ENCODE measurements at places on chromosomes 2 and 18.

DNA sequence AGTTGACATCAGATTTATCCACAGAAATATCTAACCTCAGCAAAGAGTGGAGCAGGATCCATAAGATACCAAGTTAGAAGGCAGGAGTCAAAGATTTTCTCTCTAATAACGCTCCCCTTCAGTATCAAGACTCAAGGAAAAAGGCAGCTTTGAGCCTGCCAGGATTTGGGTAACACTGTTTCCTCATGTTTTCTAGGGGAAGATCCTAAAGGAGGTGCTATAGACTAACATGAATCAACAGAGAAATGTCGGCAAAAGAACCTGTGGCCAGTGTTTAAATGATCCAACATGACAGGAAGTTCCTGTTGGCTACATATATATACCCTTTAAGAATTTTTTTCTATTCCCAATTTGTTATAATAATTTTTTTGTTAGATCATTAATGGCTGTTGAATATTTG, 402.3 kb downstream of the TGIF1 start:
- no peak for DNase-seq

GRCh38 chr2:207688597-207688996, 22.8 kb upstream of the CCNYL1 start:
- DNase-seq, result no peak

DNA sequence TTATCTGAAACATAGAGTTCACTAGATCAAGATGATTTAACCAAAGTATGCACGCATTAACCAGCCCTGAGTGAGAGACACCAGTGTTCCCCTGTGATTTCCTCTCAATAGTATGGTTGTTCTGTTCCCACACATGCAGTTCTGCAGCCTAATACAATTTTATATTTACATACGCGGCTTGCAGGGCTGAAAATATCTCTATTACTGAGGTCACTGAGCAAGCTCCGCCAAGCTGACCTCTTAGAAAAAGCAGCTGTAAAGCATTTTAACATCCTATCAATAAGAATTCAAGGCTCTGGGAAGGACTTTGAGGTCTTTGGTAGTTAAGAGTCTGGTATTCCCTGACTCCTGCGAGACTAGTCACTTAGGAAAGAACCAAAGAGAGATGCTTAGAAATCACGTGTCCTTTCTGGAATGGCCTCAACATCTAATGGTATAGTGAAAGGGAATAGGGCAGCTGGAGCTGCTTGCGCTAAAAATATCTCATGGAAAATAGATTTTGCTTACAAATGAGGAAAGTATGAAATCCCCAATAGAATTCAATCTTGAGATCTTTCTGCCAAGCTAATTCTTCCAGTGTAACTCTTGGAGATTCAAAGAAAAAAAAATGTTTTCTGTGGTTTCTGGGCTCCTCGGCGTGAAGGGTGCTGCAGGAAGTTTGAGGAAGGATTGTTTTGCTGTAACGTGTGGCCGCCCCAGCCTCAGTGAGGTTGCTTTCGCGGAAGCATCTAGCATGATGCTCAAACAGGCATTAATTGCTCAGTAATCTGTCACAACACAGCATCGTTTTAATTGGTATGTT, 59.2 kb downstream of the DOCK10 start:
- DNase-seq, result peak; percentile 19

GRCh38 chr2:151786483-151786882, 41.7 kb downstream of the ARL5A start:
- DNase-seq, result no peak

DNA sequence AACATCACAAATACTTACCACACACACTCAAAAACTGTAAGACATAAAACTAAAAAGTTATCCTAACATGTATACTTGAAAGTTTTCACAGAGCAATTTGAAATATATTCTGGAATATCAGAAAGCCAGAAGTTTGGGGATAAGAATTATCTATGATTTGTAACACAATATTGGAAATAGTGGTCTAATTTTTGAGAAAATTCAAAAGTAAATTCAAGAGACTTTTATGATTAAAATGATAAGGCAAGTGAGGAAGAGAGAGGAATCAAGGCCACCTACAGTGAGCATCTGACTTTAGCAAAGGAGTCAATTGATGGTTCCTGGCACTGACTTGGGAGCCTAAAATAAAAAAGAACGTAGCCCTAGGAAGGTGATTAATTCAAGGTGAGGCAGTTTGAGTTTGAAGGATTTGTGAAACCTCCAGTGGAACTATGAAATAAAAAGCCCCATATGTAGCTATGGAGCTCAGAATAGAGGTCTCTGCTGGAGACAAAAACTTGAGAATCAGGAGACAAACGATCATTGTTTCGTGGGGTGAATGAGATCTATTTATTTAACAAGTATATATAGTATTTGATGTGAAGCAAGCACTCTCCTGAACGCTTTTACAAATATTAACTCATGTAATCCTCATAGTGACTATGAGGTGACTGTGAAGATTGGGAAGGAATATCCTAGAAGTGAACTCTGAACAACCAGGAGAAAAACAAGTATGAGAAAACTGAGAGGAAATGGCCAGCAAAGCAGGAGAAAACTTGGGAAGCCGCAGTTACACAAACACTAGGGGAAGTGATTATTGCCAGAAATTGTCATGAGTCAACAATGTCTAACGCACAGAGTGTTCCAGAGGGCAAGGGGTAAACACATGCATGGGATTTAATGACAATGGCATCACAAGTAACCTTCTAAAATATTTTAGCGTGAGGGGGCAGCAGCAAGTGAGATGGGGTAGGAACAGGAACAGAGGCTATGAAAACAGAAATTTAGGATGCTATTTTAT, 12.8 kb downstream of the TFPI start:
- no peak for DNase-seq

- DNase-seq, result no peak
These were observed 1239.5 kb upstream of the ZEB2 start for GRCh38 chr2:145759228-145759915.

GRCh38 chr2:112787729-112788393, 3.6 kb upstream of the IL1A start:
- DNase-seq, result no peak

DNA sequence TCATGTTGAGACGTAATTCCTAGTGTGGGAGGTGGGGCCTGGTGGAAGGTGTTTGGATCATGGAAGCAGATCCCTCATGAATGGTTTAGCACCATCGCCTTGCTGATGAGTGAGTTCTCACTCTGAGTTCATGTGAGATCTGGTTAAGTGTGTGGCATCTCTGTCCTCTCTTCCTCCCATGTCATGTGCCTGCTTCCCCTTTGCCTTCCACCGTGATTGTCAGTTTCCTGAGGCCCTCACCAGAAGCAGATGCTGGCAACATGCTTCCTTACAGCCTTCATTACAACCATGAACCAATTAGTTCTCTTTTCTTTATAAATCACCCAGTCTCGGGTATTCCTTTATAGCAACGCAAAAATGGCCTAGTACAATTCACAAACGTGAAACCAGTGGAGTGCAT, 14.6 kb upstream of the MCM6 start:
- no peak for DNase-seq

- DNase-seq, result no peak
These were observed 14.1 kb upstream of the GPR55 start for GRCh38 chr2:230939066-230939591.

GRCh38 chr2:96859099-96859649, 1.4 kb upstream of the ANKRD39 start:
- no peak for DNase-seq

DNA sequence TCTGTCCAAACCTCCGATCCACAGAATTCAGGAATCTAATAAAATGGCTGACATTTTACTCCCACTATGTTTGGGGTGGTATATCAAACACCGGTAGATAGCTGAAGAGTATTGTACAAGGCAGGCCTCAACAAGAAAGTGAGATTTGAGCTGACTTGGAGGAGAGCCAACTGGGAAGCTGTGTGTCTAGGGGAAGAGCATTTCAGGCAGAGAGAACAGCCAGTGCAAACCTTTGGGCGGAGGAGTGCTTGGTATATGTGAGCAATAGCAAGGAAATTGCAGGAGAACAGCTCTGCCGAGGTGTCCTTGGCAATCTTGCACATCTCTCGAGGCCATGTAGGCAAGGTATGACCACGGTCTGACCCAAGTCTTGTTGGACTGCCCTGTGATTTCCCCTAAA, 1.8 kb upstream of the MERTK start:
- no peak for DNase-seq

DNA sequence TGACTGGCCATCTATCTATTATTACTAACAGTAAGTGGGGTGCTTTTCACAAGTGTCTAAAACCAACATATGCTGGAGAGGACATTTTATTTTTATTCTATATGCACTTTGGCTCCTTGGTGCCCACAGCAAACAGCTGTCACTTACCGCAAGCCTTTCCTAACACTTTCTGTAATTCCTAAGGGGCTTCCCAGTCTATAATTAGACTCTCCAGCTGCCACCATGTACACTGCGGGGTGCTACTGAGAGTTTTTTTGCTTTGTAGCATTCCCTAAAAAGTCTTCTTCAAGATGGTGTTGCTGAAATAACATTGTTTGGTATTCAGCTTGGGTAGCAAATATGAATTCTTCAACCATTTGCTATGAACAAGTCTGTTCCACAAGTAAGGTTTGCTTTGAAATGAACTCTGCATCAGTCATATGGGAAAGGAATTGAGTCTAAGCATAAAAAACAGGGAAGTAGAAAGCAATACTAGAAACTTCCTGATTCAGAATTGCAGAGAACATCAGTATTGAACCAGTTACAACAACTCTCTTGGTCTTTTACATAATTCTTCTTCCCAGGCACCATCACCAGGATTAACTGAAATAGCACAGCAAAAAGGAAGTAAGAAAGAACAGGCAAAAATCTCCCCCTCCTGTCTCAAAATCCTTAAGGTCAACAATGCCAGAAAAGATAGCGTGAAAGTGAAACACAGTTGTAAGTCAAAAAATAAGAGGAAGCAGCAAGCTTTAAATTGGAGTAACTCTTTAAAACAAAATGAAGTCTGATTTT, 28.6 kb downstream of the EPB41L3 start:
- DNase-seq, result no peak

GRCh38 chr18:45015788-45016128, 335.1 kb downstream of the SETBP1 start:
- DNase-seq, result no peak

DNA sequence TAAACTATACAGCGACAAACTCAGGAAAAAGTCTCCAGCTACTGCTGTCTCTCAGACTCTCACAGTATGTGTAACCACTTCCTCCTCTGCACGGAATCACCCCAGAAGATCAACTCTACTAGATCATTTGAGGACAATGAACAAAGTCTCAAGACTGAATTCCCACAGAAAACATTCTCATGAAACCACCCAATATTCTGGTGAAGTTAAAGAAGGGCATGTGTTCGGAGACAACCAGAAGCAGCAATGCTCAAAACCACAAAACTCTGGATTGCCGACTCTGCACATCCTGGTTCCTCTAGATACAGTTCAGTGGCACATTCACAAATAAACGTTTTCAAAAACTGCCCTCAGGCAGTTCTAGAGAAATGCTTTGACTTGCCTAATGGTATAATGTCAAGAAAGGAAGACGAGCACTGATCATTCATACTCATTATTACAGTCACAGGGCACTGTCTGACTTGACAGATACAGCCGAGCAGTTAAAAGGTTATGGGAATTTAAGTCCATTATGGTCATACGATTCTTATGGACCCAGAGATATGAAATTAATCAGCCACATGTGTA, 91.9 kb upstream of the STK17B start:
- DNase-seq, result no peak

- no peak for DNase-seq
These were observed 98.4 kb downstream of the NDUFA10 start for GRCh38 chr2:239926587-239927232.

DNA sequence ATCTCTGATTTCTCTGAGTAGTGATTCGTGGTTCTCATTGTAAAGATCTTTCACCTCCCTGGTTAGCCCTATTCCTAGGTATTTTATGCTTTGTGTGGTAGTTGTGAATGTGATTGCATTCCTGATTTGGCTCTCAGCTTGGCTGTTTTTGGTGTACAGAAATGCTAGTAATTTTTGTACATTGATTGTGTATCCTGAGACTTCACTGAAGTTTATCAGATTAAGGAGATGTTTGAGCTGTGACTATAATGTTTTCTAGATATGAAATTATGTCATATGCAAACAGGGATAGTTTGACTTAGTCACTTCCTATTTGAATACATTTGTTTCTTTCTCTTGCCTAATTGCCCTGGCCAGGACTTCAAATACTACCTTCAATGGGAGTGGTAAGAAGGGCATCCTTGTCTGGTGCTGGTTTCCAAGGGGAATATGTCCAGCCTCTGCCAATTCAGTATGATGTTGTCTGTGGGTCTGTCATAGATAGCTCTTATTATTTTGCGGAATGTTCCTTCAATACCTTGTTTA, 251.9 kb upstream of the ZNF804A start:
- no peak for DNase-seq

- no peak for DNase-seq
These were observed 902 bp downstream of the MCFD2 start for GRCh38 chr2:46914578-46915230.

GRCh38 chr18:10169064-10169562, 255.3 kb downstream of the VAPA start:
- no peak for DNase-seq

GRCh38 chr2:64950226-64951160, 38.7 kb upstream of the SLC1A4 start:
- DNase-seq, result no peak

GRCh38 chr18:74874351-74874750, 276.7 kb downstream of the ZNF407 start:
- DNase-seq, result no peak

- no peak for DNase-seq
These were observed 690.1 kb upstream of the KLHL29 start for GRCh38 chr2:22694856-22695255.

DNA sequence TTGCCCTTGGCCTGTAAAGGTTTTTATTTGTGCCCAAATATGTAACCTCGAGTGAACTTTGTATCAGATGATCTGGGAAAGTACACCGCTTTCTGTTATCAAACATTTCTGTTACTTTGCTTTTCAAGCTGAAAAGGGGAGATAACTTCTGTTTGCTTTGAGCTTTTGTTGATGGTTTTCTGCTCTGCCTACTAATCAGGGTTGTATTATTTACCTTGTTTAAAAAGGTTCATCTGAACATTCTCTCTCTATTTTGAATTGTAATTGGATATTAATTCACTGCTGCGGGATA, 79.4 kb downstream of the XRCC5 start:
- DNase-seq, result no peak

DNA sequence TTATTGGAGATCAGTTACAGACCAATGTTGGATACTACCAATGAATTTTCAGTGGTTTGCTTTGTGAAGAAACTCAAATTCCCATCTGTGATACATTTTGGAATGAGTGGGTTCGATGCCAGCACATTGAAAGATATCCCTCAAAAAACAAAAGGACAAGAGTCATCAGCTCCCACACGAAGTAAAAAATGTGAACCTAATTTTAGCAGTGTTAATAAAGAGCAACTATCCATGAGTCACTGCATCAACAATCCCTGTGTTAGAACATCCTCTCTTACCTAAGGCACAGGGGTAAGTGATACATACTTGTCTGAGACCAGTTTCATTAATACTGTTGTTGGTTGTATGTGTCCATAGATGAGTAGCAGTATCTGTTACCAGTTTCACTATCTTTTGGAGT, 551.8 kb upstream of the SOX11 start:
- no peak for DNase-seq
